ENCODE measurements at places on chromosomes 1 and 21. TPM values are rescaled to one million over a fixed set of nuclear protein-coding genes. Genes with fewer than 3 reads are reported as not detected.

NT5C1A gene
- 0.34 TPM for total RNA-seq

PCAT6 gene
- not detected for total RNA-seq

PALMD gene
- total RNA-seq, result not detected

BSND gene
- not detected for total RNA-seq

LCE2B gene
- not detected for total RNA-seq

ZCCHC17 gene
- total RNA-seq, result 58.2 TPM

MAGOH gene
- total RNA-seq, result 93.9 TPM

LAMC1 gene
- total RNA-seq, result 440 TPM

DDAH1 gene
- 11.8 TPM for total RNA-seq

SAMD11 gene
- total RNA-seq, result 7.6 TPM

IL19 gene
- total RNA-seq, result not detected

OPTC gene
- not detected for total RNA-seq

PIP5K1A gene
- 72.2 TPM for total RNA-seq

COL8A2 gene
- total RNA-seq, result 1.1 TPM

UBASH3A gene
- total RNA-seq, result not detected

CCDC181 gene
- 4.3 TPM for total RNA-seq

GRHL3 gene
- total RNA-seq, result 0.45 TPM

GBP6 gene
- not detected for total RNA-seq

MROH9 gene
- total RNA-seq, result not detected

EXO1 gene
- 73.6 TPM for total RNA-seq

OPRD1 gene
- total RNA-seq, result 6.9 TPM

LCE3D gene
- total RNA-seq, result not detected

TNNI3K gene
- total RNA-seq, result 0.23 TPM

NHLH1 gene
- 0.11 TPM for total RNA-seq

CFHR4 gene
- not detected for total RNA-seq

C8A gene
- not detected for total RNA-seq

MMEL1 gene
- total RNA-seq, result not detected

CYP4Z1 gene
- total RNA-seq, result not detected

NBPF15 gene
- total RNA-seq, result 55.2 TPM

S100A5 gene
- total RNA-seq, result 2.3 TPM

AUNIP gene
- total RNA-seq, result 27.8 TPM

SYT14 gene
- 3.8 TPM for total RNA-seq

LIPI gene
- not detected for total RNA-seq

GCSAML gene
- not detected for total RNA-seq
